CD4-positive, alpha-beta T cell treated with Interleukin-17A for 4 hours (primary cell): ENCODE measurements at places on chromosomes 3 and 15.

- DNase-seq = peak; percentile 29
Observed at GRCh38 chr3:33115024-33115768, 1.4 kb downstream of the CRTAP start.

DNA sequence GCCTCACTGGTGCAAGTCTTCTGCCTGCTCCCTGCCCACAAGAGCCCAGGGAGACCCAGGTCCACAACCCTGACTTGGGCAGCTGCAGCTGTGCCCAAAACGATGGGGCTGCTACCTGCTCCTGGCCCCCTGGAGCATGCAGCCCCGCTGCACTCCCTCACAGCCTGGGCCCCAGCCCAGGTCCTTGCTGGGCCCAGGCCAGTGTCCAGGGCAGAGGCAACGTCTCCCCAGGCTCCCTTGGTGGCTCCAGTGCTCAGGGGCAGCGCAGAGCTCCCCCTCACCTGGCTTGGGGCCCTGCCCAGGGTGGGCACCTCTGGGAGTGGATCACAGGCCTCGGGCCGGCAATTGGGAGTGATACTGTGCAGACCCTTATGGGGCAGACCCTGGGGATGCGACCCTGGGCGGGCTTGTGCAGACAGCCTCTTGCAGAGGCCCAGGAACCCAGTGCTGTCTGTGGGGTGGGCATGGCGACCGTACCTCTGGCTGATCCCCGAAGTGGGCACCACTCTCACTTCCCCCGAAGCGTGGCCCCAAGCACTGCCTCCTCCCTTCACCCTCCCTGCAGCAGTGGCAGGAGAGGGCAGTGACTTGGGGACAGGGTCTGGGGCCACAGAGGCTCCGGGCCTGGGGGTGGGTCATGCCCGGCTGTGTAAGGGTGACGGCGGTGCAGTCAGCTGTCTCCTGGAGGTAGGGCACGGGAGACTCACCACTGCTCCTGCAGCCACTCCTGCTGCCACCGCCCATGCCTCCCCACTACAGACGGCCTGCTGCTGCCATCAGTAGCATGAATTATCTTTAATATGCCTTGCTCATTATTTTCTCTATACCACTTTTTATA, 255.9 kb downstream of the DOCK3 start:
- no peak for DNase-seq

DNA sequence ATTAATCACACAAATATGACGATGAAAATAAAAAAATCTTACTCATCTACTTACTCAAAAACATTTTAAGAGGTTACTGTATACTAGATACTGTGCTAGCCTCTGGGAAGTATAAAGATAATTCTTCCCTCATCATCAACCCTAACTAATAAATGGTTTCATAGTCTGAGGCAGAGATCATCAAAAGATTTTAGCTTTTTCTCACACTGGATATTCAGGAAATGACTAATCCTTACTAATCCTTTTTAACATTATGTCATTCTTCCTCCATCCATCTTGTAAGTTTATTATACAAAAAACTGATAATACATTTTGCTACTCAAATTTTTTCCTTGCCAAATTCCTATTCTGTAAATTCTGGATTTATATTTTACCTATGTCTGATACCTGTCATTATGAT, 29.7 kb downstream of the ACAD11 start:
- DNase-seq = no peak

GRCh38 chr3:4528819-4529600, 35.9 kb downstream of the ITPR1 start:
- no peak for DNase-seq

DNA sequence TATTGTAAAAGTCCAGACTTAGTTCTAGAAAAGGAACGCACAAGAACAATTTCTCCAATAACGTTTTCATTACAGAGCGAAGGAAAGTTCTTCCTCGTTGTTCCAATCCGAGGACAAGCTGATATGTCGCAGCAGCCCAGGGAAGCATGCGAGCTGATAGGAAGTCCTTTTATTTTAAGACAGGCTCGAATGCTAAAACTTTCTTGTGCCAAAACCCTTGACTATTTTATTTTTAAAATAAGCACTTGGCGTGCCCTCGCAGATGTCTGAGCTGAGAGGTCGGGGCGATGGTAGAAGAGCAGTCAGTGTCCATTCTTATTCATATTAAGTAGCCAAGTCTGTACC, 433 bp upstream of the MITF start:
- DNase-seq = no peak

DNA sequence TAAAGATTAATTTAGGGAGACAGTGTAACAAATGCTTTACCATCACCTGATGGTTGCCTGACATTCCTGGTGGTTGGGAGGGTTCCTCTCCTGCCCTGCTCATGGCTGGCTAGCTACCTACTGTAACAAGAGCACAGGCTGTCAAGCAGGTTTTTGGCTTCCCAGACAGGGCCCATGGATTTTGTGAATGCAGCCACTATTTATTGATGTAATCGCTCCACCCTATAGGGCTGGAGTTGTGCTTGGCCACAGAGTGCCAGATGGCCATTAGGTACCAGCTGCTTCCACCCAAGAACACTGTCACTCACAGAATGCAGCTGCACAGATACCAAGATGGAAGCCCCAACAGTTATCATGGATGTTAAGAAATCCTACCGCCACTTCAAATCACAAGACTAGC, 31.0 kb upstream of the KLHL25 start:
- no peak for DNase-seq

GRCh38 chr3:133157716-133158115, 119.5 kb downstream of the TMEM108 start:
- DNase-seq = no peak

DNA sequence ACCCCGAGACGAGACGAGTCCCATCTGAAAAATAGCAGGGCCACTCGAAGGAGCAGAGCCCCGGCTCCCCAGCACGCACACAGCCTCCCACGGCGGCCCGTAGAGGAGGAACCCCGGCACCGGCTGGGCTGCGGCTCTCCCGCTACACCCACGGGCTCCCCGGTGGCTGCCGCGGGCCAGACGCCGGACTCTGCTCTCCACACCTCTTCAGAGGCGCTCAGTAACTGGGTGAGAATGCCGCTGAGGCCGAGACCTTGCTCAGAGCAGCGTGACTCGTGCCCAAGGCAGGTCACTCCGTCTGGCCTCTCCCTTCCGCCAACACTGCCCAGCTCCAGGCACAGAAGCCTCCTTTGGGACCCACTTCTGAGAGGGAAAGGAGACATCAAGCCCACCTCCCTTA, 34.4 kb downstream of the TNK2 start:
- no peak for DNase-seq

GRCh38 chr3:5301651-5302297, 114.3 kb downstream of the EDEM1 start:
- no peak for DNase-seq

- DNase-seq = no peak
Observed at GRCh38 chr3:109927161-109927560, 589.8 kb upstream of the DPPA4 start.

- DNase-seq = no peak
Observed at GRCh38 chr3:32431481-32431880, 39.8 kb downstream of the CMTM7 start.

- no peak for DNase-seq
Observed at GRCh38 chr15:69536726-69537512, 84.3 kb downstream of the RPLP1 start.

DNA sequence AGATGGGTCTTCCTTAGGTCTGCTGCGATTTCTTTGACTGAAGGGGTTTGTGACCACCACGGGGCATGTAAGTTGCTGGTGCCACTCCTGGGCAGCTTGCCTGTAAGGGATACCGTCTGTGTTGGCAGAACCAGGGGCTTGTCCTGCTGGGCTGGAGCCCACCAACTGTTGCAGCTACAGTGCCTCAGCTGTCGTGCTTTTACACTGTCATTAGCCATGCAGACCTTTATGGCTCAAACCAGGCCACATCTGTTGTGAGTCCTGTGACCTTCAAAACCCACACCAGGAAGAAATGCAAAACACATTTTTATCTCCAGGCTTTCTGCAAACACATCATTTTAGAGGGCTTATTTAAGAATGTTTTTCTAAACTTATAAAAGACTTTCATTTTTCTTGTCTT, 168.7 kb downstream of the PTPRG start:
- no peak for DNase-seq

GRCh38 chr3:169390271-169390670, 273.2 kb downstream of the MECOM start:
- no peak for DNase-seq

DNA sequence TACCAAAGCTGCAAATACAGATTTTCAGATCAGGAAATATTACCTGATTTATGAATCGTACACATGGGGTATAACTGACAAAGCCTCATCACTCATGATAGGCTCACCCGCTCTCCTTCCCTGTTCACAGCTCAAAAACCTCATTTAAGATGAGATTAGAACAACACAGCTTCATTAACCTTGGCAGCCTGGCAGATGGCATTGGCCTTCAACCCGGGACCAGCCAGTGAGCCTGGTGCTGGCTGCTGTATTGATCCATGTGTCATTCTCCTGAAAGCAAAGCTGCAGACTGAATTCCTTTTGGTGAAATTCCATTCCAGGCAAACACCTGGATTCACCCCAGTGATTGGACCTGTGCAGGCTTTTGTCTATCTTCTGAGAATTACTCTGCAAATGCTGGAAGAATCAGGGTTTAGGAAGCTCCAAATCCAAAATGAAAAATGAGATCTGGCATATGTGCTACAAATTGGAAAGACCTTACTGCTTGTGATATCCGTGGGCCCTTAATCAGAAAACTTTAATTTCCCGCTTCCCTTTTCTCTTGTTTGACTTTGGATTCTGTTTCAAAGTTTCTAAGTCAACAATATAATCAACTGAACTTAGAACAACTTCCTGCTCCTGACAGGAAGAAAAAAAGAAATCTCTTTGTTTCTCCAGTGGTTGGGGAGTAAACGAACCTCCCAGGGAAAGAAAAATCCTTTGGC, 189.1 kb upstream of the KBTBD8 start:
- DNase-seq = no peak

DNA sequence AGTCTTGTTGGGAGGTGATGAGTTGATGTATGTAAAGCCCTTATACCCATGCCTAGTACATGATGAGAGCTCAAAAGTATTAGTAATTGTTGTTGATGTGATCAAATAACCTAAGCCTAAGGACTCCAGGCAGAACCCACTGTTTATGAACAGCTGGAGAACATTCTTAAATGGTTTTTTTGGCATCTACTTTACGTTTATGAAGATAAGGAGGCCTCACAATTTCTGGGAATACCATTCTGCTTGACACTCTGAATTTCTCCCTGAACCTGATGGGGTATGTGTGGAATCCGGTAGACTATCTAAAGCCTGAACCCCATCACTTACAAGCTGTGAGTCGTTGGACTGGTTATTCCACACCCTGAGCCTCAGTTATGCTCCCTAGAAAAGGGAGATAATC, 244.6 kb upstream of the WNT5A start:
- DNase-seq = no peak

GRCh38 chr3:190024912-190025311, 95.8 kb downstream of the P3H2 start:
- DNase-seq = no peak

DNA sequence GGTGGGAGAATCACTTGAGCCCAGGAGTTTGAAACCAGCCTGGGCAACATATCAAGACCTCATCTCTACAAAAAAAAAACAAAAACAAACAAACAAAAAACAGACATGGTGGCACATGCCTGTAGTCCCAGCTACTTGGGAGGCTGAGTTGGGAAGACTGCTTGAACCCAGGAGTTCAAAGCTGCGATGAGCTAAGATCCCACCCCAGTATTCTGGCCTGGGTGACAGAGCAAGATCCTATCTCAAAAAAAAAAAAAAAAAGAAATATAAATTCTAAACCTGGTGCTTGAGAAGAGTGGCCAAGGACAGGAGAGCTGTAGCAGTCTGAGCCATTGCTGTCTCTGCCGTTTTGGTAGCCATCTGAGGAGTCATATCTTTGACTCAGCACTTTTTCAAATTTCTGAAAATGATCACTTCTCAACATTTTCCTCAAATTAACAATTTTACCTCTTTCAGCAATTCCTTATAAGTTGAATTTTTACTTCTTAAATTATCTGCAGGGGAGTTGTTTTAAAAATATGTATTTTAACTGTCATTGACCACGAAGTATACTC, 3.6 kb upstream of the DENND4A start:
- no peak for DNase-seq
